ENCODE measurements at places on chromosomes 16 and 17. TPM values are rescaled to one million over a fixed set of nuclear protein-coding genes. Genes with fewer than 3 reads are reported as not detected.

The HEXD gene
- 128 TPM for total RNA-seq

The KRTAP4-9 gene
- total RNA-seq = not detected

The RNF157 gene
- 1.4 TPM for total RNA-seq

DNA sequence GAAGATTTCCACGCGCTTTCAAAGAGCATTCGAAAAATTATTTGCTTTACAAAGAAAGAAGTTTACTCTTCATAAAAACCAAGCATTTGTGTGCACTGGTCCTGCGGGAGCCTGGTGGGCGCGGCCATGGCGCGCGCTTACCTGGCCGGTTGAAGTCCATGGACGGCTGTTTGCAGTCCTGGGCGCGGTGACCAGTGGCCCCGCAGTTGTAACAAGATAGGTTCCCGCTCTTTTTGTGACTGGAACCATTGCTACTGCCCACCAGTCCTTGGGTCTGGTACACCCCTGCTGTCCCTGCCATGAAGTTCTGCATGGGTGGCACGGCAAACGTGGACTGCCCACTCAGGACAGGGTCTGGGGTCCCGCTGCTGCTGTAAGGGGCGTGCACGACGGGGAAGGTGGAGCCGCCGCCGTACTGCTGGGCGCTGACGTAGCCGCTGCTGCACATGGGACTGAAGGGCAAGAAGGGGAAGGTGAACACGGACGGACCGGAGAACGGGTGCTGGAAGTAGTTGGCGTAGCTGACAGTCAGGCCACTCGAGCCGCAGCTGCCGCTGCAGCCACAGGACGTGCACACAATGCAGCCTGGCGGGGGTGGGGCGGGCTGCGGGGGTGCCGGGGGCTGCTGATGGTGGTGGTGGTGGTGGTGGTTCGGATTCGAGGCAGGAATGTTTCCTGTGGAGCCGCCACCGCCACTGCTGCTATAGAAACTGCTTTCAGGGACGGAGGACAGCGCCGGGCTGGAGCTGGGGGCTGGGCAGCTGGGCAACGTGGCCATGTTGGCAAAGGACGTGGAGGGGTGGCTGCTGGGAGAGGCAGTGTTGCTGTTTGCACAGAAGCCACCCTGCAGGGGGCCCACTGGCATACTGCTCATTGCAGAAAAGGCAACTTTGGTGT, 19.5 kb downstream of the MAP1LC3B start:
- DNase-seq = no peak
- H3K4me3 ChIP-seq = no peak overlapping the region

DNA sequence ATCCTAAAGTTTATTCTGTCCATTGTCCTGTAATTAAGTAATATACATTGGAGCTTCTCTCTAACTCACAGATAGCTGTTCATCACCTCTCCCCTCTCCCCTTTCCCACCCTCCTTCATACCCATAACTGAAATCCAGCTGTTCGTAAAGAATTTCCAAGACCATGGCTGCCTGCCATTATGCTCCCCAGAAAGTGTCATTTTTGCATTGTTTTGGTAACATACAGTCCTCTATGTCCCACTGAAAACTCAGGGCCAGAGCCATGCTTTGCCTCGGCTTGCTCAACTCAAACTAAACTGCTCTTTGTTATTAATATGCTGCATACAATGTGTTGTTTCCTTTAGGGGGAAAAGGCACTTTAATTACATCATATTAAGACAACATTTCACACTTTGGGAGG, 132.0 kb downstream of the MRTFB start:
- DNase-seq = no peak
- H3K4me3 ChIP-seq = no peak overlapping the region
- H3K27ac ChIP-seq = no peak overlapping the region
- H3K36me3 ChIP-seq = no peaks in the 10 kb centered on the region
- no peaks in the 10 kb centered on the region for H3K27me3 ChIP-seq

Measured in B cell (primary cell).